ENCODE measurements at places on chromosomes 7 and 10.

DNA sequence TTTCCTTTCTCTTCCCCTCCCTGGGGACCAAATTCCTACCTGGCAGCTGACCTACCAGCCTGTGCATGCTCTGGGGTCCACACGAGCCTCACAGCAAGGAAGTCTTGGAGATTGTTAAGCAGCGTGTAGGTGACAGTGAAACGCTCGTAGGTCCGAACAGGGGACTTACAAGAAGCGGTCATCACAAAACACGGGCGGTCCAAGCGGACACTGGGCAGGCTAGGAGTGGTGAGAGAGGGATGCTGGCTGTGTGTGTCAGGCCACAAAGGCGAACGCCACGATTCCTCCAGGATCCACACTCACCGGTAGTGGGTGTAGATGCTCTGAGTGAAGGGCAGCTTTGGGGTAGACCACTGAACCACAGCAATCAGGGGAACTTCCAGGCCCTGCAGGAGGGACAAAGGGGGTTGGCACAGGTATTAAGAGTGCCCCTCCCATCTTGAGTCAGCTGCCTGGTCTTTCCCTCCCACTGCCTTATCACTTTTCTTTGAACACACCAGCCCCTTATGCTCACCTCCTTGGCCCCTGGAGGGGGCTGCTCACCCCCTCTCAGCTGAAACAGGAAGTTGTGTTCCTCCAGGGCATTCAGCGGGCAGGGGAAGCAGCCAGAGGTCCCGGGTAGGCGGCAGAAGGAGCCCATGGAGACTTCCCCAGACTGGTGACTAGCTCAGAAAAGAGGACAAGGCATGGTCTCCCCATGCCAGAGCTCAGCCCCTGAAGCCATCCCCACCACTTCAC lies 2.0 kb downstream of the TRAPPC14 start:
- DNase-seq: peak; percentile 43

- DNase-seq: no peak
These were observed 19.1 kb upstream of the LEP start for GRCh38 chr7:128221929-128222403.

- no peak for DNase-seq
These were observed 1.7 kb downstream of the CDK6 start for GRCh38 chr7:92834507-92835260.

GRCh38 chr10:32982911-32983909 lies 25.2 kb upstream of the ITGB1 start:
- DNase-seq: peak; percentile 61

DNA sequence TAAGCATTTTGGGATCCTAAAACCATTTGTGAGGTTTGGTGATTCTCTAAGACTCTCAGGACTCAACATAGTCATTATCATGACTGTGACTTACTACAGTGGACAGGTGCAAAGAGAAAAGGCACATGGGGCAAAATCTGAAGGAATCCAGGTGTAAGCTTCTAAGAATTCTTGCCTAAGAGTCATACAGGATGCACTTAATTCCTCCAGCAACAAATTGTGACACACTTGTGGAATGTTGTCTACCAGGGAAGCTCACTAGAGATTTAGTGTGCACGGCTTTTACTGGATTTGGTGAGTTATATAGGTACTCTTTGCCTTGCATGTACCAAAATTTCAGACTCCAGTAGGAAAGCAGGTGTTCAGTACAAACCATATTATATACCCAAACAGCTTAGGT lies 47.9 kb downstream of the WAC start:
- DNase-seq: no peak

DNA sequence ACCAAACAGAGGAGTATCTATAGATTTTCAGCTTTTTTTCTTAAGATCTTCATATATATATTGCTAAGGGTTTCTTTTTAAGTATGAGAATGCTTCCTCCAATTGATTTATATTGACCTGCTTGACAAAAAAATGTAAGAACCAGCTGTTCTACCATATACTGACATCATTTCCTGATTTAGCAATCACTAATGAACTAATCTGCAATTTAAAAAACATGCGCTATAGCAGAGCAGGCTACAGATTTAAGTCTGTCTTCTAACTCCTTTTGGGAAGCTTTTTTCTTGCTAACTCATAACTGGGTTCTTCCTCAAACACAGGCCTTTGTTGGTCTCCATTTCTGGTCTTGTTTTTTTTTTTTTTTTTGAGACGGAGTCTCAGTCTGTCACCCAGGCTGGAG lies 33.2 kb downstream of the ABCC2 start:
- DNase-seq: no peak

GRCh38 chr10:118203461-118203860 lies 138.7 kb downstream of the FAM204A start:
- no peak for DNase-seq

DNA sequence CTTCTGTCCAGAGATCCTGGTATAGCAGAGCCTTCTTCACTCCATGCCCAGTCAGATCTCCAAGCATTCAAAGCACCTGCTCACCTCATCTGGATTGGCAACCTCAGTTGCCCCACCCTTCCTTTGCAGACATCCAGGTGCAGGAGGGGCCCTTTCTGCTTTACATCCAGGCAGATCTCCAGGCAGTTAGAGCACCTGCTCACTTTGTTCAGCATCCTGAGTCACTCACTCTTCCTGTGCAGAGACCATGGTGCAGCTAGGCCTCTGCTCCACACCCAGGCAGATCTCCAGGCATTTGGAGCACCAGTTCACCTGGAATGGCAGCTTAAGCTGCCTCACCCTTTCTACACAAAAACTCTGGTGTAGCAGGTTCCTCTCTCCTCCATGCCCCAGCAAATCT lies 153.1 kb downstream of the CDK14 start:
- no peak for DNase-seq

DNA sequence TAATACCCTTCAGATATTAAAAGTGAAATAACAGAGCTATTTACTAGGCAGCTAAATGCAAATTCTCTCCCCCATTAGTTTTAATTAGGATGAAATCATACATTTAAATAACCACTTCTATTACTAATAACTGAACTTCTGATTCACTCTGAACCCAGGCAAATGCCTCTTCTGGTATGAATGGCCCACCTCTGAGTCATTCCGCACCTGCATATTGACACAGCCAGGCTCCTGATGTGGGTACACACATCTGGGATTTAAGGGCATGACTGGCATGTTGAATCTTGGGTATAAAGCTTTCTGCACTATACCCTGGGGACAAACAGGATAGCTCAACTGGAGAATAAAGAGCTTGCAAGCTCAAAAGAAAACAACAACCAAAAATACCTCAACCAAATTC lies 140.9 kb downstream of the AUTS2 start:
- no peak for DNase-seq

DNA sequence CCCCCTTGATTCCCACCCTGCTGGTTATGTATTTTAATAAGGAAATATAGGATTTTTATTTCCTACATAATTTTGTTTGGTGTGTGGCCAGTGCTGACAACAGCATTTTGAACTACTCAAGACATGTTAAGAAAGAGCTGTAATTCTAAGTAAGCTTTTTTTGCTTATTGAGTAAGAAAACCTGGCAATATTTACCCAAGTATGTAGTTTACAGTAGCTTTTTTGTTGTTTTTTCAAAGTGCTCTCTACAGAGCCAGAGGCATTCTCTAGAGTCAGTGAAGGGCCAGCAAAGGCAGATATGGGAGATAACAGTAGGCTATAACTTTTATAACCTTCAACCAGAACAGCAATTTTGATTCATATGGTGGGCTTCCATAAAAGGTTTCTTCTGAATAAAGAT lies 63.2 kb upstream of the TMEM168 start:
- no peak for DNase-seq

DNA sequence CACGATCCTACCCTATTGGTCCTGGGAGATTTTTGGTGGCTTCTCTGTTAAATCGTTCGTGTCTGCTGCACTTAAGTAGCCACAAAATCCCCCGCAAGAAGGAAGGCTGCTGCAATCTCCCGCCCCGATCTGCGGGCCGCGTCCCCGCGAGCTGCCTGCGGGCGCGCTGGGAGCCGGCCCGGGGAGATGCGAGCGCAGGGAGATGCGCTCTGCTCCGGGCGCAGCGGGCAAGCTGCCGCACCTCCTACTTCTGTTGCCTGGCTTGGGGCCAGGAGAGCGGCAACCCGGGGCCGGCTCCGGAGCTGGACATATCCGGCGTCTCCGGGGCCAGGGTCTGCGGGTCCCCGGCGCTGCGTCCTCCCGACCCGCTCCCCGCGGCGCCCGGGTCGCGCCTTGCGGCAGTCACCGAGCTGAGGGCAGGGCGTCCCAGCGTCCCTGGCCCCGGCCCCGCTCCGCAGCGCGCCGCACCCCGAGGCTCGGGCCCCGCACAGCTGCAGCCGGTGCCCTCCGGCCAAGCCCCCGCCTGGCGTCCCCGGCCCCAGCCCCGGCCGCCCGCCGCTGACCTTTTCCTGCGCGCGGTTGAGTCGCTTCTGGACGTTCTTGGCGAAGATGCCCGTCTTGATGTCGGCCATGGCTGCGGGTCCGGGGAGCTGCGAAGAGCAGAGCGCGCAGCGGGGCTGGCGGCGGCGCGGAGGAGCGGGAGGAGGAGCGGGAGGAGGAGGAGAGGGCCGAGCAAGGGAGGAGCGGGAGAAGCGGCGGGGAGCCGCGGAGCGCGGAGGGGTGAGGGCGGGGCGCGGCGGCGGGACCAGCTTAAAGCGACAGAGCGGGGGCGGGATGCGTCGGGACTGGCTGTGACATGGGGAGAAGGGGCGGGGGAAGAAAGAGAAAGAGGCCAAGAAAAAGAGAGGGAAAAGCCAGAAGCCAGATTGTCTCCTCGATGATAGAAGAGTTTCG lies at the start of gene AMPH:
AMPH (minus strand) TSS at position 654 of the 954 bp plus-strand sequence; CDS start at position 632, 22 bp downstream.
- no peak for DNase-seq

DNA sequence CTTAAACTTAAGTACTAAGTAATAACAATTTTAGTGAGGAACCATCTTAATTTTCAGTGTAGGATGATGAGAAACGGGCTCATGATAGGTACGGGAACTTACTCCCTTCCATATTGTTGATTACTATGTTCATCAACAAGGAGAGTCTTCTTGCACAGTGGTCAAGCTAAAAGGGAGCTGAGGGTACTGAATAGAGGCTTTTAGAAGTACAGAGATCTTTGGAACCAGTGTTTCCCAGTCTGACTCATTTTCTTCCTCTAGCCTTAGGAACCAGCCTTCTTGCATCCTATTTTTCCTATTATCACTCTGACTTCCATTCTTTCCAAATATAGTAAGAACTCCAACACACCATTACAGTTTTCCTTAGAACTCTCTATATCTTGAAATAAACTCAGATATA lies 17.6 kb upstream of the SEMA3D start:
- no peak for DNase-seq

GRCh38 chr7:99949645-99950228 lies 20.3 kb upstream of the GJC3 start:
- peak; percentile 3 for DNase-seq
